ENCODE measurements at places on chromosomes 5 and 9. TPM values are rescaled to one million over a fixed set of nuclear protein-coding genes. Genes with fewer than 3 reads are reported as not detected.

Gene SLCO4C1
- total RNA-seq, result 1.4 TPM

Gene ITGA1
- total RNA-seq, result 303 TPM

GRCh38 chr5:142006363-142007236 is 6.2 kb downstream of the GNPDA1 start:
- DNase-seq, result no peak

GRCh38 chr9:104319685-104320084 is 184.4 kb upstream of the OR13F1 start:
- no peak for DNase-seq

- DNase-seq, result no peak
Measured at GRCh38 chr5:8033261-8033660, 164.3 kb downstream of the MTRR start.

GRCh38 chr9:120698766-120699165 is 15.5 kb downstream of the MEGF9 start:
- DNase-seq, result no peak

DNA sequence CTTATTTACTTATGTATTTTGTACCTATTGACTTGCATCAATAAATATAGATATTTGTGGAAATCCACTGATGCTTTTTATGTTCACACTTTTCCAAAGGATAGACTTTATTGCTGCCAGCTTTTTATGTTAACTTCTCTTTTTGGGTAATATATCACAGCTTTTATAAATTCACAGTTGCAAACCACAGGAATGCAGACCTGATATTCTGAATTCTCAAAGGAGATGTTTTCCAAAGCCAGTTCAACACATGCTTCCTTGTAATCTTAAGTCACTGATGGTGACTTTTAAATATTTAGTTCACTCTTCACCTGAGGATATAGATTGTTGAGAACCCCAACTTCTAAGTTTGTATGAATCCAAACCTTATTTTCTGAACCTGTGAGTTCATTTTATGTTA is 223.4 kb upstream of the PRR16 start:
- DNase-seq, result no peak

GRCh38 chr9:27043176-27043575 is 37.7 kb upstream of the LRRC19 start:
- DNase-seq, result no peak

DNA sequence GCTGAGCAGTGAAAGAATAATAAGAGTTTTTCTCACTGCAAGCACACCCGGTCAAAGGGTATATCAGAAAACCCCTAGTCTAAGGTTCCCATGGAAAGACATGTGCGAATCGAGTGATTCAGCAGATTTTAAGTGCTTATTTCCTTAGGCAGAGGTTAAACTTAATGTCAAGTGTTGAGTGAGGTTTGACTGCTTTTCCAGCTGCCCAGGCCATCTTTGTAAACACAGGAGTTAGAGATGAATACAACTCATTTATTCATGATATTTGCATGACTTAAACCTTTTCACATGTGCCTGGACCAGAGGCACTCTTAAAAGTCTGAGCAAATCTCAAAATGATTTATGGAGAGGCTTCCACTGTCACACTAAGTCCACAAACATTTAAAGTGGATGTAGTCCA is 137.8 kb upstream of the RGMB start:
- DNase-seq, result no peak

- no peak for DNase-seq
Measured at GRCh38 chr5:135830876-135831275, 3.6 kb upstream of the SLC25A48 start.

DNA sequence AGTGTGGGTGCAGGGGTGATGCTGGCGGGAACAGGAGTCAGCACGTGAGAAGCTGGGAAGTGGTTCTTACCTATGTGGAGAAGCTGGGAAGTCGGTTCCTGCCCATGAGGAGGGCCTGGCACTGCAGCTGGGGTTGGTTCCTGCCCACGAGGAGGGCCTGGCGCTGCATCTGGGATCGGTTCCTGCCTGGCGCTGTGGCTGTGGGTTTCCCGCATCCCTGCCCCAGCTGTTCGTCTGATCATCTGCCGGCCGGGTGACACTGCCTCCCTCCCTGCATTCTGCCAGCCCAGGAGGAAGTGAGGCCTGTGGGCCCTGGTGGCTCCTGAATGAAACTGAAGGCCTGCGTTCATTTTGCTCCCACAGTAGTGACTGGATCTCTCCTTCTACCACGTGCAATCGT is 5.1 kb downstream of the OBP2A start:
- DNase-seq, result no peak

- no peak for DNase-seq
Measured at GRCh38 chr9:98627296-98627695, 81.4 kb downstream of the GABBR2 start.

Gene INSL6
- total RNA-seq, result not detected

DNA sequence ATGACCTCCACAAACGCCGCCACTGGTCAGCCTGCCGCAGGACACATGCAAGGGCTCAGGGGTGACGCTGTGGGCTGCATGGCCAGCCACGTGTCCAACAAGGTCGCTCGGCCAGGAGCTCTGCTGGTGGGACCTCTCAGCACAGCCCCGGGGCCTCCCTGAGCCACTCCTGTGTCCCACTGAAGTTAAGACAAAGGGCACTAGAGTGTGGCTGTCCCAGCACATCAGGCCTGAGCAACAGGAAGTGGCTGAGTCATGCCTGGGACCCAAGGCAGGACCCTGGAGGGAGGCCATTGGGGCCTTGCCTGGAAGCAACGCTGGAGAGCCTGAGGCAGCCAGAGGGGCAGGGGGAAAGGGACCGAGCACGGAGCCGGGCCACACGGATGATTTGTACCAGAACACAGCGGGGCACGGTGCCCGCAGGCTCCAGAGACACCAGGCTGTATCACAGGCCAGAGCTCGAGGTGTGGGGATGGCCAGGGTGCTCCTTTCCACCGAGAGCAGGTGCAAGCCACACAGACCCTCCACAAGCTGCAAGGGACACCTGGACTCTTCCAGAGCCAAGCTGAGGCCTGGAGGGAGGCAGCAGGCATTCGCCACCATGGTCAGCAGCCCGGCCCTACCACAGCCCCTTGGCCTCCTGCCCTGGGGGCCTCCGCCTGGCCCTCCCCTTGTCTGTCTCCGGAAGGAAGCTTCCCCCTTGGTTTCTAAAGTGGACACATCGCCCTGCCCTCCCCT is 6.5 kb upstream of the TMEM210 start:
- DNase-seq, result no peak

DNA sequence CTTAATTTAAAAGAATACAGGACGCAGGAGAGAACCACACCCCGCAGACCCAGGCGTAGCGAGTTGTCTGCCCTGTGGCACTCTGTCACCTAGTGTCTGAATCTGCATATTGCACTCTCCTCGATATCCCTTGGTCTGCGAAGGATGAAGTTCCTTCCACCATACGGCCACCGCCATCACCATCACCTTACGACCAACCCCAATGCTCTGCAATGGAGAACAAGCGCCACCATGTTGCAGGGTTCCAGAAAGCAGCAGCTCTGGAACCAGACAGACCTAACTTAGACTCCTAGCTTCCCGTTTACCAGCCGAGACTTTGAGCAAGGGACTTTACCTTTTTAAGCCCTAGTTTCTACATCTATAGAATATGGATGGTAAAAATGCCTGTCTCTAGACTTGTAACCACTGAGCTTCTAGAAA is 77.4 kb upstream of the DMRT1 start:
- no peak for DNase-seq

DNA sequence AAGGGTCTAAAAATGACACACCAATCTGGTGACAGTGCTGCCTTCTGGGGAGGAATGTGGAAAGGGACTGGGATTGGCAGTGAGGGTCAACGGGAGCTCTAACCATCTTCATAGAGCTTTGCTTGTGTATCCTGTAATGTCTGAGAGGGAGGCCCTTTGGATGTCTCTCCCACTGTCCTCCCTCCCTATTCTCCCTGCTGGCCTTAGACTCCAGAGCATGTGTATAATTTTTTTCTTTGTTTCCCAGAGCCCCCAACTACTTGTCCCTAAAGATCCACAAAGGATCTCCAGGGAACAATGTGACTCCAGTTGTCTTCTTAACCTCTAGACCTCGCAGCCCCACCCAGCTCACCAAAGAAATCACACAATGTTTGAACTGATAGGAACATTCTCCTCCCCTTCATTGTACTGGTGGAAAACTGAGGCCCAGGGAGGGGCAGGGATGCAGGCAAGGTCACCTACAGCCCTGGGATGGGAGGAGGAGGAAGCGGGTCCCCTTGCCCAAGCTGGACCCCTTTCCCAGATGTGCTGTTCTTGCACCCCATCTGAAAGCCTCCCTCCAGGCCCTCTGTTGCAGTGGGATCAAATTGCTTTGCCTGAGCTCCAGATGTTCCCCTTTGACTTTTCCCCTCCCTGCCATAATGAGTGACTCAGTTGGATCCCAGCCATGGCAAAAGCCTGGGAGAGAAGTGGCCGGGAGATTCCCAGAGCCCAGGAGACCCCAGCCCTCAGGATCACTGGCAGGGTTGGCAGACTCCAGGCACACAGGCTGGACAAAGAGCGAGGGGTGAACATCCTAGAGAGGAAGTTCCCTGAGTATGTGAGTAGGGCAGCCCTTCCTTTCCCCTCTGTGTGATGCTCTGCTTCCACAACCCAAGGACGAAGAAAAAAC is 21.8 kb downstream of the SPARC start:
- DNase-seq, result no peak

DNA sequence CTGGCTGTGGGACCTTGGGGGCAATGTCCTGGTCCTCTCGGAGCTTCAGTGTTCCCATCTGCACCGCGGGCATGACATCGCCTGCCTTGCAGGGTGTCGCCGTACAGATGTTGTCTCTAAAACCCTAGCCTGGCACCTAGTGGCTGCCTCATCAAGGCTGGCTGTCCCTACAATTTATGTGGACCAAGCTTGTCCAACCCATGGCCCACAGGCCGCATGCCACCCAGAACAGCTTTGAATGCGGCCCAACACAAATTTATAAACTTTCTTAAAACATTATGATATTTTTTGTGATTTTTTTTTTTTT is 18.3 kb upstream of the ASS1 start:
- no peak for DNase-seq

DNA sequence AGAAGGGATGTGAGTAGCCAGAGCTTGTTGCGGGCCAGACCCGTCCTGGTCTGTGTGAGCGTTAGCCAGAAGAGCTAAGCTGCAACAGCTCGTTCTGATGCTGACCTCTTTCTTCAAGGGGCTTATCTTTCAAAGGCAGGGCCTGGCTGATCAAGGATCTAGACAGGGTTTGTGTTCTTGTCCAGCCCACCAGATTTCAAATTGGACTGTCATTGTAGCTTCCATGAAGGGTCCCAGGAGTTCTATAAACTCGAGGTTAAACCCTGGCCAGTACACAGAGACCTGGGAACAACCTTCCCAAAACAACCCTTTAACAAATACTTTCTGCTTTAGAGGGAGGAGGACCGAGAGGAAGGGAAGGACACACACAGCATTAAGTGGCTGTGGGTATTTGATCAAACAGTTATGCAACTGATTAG is 153.0 kb upstream of the TUT7 start:
- DNase-seq, result no peak

Gene LIFR
- 190 TPM for total RNA-seq

DNA sequence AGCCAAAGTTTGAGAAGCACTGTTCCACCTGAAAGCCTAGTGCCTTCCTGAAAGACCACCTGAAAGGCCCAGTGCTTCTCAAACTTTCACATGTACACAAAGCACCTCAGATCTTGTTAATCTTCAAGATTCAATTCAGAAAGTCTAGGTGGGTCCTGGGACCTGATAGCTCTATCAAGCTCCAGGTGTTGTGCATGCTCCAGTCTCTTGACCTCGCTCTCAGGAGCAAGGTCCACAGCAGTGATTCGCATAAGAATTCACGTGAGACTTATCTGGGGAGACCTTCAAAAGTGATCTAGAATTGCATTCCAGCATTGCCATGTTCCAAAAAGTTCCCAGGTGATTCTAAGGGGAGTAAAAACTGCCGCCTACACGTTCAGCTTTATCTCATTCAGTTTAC is 102.1 kb downstream of the PIK3R1 start:
- DNase-seq, result no peak

DNA sequence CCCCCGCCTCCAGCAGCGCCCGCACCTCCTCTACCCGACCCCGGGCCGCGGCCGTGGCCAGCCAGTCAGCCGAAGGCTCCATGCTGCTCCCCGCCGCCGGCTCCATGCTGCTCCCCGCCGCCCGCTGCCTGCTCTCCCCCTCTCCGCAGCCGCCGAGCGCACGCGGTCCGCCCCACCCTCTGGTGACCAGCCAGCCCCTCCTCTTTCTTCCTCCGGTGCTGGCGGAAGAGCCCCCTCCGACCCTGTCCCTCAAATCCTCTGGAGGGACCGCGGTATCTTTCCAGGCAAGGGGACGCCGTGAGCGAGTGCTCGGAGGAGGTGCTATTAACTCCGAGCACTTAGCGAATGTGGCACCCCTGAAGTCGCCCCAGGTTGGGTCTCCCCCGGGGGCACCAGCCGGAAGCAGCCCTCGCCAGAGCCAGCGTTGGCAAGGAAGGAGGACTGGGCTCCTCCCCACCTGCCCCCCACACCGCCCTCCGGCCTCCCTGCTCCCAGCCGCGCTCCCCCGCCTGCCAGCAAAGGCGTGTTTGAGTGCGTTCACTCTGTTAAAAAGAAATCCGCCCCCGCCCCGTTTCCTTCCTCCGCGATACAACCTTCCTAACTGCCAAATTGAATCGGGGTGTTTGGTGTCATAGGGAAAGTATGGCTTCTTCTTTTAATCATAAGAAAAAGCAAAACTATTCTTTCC is 19.3 kb downstream of the CDKN2A start:
- DNase-seq, result no peak

DNA sequence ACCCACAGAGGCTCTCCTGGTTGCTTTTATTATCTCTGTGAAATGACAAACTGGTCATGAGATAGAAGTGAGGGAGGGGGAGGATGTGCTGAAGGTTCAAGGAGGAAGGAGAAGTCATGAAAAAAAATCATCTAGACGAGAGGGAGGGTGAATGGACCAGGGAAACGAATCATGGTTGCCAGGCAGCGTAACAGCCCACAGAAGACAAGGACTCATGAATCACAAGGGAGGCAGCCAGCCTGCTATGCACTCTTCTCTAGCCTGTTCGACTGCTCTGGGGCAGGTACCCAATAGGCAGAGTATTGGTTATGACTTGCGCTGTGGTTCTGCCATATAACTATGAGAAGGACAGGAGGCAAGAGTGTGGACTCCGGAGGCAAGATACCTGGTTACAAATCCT is 475.2 kb downstream of the CDK5RAP2 start:
- DNase-seq, result no peak

DNA sequence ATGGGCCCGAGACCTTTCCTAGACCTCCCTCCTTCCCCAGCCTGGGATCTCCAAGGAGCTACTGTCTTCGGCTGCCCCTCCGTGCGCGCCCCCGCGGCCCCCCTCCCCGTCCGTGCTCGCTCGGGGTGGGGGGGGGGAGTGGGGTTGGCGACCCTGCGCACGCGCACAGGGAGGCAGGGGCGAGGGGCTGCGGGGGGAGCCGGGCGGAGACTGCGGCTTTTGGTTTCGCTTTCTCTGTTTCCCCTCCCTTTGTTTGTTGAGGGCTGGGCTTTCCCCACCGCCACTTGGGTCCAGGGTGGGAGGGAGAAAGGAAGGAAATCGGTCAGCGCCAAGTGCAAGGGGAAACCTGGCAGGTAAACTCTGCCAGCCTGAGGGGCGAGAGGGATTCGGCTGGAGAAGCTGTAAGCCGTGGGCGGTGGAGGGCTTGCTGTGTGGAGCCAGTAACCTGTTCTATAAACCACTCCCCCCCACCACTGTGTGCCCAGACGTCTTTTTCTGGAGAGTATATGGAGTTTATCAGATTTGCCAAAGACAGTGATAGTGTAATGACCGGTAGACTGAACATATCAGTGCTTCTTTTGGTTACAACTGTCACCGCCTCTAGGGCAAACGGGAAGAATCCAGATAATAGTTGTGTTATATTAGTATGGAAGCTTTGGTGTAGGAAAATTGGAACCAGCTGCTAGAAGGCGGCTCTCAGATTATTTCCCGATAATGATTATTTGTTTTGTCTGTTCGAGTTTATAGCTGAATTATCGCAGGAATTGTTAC is 684 bp downstream of the DNAJA1 start:
- peak; percentile 62 for DNase-seq

GRCh38 chr5:107218457-107219193 is 452.1 kb downstream of the EFNA5 start:
- DNase-seq, result no peak

Gene CCNO
- 1.6 TPM for total RNA-seq
